CD4-positive, alpha-beta T cell treated with Interleukin-2 at 100 ng/mL for 4 hours (primary cell): ENCODE measurements at places on chromosomes 16 and 17.

DNA sequence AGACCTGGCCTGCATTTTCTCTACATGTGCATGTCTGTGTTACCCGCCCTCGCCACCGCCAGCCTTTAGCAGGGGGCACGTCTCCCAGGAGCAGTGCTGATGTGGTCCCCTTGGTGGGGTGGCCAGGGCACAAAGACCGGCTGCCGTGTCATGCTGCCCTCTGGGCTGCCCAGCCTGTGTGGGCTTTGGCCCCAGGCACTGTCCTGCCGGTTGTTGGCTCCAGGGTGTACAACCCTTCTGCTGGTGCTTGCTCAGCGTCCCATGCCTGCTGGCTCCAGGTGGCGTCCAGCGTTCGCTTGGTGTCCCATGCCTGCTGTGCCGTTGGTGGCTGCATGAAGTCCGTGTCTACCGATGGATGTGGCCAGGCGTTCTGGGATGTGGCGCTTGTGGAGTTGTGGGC is 4.1 kb downstream of the BAIAP2 start:
- DNase-seq: no peak

- no peak for DNase-seq
Measured at GRCh38 chr17:31328160-31328535, 6.7 kb upstream of the EVI2A start.

DNA sequence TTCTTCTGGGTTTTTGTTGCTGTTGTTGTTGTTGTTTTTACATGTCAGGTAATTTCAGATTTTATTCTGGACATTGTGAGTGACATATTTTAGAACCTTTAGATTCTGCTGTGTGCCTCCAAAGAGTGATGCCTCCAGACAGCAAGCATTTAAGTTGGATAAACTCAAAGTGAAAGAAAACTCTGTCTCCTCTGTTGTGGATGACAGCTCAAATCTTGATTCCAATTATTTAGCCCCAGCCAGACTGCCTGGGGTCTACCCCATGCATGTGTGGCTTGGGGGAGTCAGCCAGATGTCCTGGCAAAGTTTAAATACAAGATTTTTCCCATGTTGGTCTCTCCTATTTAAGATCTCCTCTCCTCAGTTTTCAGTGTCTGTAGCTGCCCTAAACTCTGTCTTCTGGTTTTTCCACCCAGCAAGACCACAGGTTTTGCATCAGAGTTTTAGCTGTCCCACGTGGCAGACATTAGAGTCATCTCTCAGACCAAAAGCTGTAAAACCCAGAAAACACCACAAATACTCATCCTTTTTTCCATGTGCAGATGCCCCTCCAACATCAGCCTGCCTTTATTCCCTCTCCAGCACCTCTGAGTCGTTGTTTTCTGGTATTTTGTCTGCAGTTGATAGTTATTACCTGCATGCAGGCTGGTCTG is 19.4 kb upstream of the ZNF469 start:
- DNase-seq: no peak

- DNase-seq: no peak
Measured at GRCh38 chr17:75430159-75430974, 24.9 kb upstream of the GRB2 start.

DNA sequence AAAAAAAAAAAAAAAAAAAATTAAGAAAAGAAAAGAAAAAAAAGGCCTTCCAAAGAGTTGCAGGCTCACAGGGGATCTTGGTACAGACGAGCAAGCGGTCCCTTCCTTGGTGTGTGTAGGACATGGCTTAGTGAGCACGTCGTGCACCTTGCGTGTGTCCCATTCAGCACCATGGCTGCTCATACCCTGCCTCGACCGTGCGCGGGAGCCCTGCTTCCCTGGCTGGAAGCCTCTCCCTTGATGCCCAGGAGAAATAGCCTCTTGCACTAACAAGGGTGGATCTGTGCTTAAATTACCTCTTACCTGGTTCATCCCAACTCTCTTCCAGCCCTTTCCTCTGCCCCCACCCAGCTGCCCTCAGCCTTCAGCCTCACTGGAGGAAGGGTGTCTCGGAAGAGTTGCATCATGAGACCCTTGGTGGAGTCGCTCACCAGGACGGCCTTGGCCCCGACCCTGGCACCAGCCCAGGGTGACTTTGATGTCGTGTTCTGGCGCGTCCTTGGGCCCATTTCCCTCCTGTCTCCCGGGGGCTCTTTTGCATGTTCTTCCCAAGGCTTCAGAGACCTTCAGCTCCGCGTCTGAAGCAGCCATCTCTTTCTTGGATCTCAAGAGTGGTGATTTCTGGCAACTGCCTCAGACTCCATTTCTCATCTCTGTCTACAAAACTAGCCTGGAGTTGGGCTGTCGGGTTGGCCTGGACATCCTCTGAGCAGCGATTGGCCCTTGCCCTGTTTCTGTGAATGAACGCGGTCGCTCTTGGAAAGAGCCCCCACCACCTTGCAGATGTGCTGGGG is 127.2 kb downstream of the CMIP start:
- no peak for DNase-seq

- no peak for DNase-seq
Measured at GRCh38 chr17:55845385-55845784, 94.5 kb downstream of the PCTP start.

DNA sequence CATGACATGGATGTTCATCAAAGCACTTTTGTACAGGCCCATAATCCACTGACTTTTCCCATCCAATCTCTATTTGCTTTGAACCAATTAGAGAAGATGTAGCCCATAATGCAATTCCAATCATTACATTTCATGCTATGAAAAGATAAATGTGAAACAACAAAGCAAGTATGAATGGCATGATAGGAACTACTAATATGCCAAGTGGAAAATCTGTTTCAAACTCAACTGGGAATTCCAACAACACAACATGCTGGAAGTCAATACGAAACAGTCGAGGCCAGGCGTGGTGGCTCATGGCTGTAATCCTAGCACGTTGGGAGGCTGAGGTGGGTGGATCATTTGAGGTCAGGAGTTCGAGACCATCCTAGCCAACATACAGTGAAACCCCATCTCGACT is 39.6 kb upstream of the TMEM97 start:
- DNase-seq: no peak

DNA sequence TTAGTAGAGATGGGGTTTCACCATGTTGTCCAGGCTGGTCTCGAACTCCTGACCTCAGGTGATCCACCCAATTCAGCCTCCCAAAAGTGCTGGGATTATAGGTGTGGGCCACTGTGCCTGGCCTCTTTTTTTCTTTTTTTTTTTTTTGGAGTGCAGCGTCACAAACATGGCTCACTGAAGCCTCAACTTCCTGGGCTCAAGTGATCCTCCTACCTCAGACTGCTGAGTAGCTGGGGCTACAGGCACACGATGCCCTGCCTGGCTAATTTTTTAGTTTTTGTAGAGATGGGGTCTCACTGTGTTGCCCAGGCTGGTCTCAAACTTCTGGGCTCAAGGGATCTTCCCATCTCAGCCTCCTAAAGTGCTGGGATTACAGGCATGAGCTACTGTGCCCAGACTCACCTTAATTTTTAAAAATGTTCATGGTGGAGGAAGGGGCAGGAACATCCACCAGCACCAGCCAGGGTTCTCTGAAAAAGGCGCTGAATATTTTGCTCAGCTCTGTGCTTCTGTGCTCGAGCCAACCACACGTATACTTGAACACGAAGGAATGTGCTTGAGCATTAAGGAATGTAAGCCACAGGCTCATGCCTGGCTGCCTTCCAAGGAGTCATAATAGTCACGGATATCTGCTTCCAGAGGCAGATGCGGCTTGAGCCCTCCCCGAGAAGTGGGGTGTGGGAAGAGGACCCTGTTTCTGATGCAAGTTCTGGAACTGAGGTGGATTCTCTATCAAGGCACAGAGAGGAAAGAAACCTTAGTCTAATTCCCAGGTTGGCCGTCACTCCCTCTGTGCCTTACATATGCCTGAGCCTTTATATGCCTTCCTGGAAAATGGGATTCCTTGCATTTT is 65.5 kb upstream of the CREBBP start:
- no peak for DNase-seq

GRCh38 chr17:59845595-59846393 is 46.9 kb downstream of the TUBD1 start:
- peak; percentile 75 for DNase-seq

DNA sequence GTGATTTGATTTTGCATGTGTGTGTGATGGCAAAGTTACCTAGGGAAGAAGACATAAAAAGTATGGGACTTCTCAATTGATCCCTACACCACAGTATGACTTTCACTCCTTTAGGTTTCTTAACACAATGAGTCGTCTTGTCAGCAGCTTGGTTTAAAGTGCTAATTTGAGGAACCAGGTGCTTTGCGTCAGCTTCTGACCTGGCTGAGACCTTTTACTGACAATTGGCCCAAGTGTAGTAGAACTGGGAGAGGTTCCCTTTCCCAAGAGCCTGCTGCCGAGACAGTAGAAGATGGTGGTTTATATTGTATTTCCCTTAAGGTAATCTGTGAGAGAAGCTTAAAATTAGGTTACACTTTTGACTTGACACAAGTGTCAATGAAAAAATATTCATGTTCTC is 54.9 kb downstream of the LDHD start:
- no peak for DNase-seq

GRCh38 chr17:33811004-33811760 is 443.9 kb upstream of the CCL2 start:
- no peak for DNase-seq

DNA sequence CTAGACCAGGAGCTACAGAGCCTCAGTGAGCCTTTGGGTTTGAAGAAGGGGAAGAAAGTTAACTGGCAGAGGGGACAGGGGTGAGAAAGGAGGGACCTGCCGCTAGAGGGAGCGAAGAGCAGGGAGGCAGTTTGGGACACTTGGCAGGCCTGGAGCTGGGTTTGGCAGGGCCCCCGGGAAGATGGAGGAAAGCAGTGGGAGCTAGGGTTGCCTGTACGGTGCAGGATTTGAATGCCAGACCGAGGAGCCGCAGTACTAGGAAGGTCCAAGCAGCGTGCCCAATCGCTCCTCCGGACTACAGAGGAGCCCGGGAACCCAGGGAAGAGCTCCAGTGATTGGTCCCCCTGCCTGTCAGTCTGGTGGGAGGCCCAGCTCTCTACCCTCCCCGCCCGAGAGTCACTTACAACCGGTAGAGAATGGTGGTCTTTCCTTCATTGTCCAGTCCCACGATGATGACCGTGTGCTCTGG is 1.3 kb downstream of the ARL5C start:
- DNase-seq: peak; percentile 82

DNA sequence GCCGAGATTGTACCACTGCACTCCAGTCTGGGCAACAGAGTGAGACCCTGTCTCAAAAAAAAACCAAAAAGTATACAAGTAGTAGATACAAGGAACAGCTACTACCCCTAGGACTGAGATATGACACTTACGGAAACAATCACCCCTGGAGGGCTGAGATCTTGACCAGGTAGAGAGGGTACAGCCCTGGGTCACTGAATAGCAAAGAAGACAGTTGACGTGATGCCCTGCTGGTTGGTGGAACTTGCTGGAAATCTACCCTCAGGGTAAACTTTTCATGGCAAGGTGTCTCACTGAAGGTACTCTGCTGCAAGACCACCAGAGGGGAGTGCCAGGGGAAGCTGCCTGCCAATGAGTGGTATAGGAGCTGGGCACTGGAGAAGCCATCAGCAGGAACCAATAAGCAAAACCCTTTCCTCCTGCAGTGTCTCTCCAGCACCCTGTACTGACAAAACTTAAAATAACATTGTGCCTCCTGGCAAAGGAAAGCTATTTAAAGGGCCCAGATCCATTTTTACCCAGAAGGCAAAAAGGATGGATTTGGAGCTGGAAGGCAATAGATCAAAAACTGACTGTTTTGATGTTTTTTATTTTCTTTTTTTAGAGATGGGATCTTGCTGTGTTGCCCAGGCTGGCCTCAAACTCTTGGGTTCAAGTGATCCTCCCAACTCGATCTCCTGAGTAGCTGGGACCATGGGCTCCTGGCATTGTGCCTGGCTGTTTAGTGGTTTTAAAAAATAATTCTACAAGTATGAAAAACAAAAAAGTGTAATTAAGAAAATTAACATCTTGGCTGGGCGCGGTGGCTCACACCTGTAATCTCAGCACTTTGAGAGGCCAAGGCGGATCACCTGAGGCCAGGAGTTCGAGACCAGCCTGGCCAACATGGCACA is 11.3 kb upstream of the PDXDC1 start:
- no peak for DNase-seq

DNA sequence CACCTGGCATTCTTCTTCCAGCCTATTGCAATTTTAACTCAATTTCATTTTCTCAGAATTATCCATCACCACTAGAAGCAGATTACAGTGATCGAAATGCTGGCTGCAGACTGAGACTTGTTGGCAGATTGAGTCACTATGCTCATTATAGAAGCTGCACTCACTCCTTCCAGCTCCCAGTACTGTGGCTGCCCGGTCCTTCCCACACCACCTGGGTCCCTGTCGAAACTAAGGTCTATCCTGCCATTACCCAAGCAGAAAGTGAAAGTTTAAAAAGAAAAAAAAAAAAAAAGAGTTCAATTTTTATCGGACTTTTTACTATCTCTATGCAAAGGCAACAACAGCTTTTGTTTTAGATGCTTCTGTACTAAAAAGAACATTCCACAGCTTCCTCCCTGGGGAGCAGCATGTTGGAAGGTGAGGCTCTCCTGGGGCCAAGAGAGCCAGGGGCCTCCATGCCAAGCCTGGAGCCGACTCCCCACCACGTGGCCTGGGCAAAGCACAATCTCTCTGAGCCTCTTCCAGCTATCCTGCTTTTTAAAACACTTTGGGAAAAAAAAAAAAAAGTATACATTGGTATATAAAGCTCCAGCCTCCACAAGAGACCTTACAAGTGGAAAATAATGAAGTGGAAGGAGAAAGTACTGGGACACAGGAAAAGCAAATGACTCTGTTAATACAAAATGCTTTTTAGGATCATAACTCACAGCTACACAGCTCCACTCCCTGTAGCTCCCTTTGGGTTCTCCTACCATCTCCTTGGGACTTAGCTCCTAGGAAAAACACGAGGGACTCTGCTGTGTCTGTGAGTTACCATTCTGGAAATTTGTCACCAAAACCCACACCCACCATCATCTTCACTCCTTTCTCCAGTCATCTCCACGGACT is 77.8 kb downstream of the USP31 start:
- no peak for DNase-seq

DNA sequence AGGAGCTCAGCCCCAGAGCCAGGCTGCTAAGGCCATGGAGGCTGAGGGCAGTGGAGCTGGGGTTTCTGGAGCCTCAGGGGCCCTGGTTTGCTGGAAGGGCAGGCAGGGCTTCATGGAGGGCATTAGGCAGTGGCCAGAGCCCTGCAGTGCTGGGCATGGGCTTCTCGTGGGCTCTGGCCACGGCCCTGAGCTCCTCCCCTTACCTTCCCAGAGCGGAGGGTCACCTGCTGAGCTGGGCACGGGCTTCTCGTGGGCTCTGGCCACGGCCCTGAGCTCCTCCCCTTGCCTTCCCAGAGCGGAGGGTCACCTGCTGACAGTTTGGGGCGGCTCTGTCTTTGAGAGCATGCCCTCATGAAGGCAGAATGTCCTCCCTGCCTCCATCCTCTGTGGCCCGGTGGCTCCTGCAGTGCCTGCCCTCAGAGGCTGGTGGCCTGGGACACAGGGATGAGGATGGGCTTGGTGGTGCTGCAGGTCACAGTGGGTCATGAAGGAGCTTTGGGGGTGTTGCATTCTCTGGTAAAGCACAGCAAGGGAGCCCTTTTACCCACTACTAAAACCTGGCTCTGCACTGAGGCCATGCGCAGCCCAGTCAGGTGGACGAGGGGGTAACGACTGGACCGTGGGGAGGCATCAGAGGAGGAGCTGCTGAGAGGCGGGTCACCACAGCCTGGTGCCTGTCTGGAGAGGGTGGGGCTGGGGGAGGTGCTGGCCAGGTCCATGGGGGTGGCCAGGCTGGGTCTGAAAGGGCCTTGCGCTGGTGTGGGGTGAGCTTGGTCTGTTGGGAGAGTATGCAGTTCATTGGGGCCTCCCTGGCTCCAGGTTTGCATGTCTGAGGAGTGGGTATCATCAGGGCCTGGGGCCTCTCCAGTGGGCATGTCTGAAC is 2.9 kb upstream of the RNPS1 start:
- DNase-seq: no peak
